Anterior cingulate cortex (tissue), 58 donors: ENCODE measurements at places on chromosomes 2 and 18.

GRCh38 chr18:63405986-63406385 lies 16.3 kb downstream of the VPS4B start:
- DNase-seq = no peak

- DNase-seq = no peak
These were observed 30.7 kb downstream of the INPP5D start for GRCh38 chr2:233090879-233091278.

DNA sequence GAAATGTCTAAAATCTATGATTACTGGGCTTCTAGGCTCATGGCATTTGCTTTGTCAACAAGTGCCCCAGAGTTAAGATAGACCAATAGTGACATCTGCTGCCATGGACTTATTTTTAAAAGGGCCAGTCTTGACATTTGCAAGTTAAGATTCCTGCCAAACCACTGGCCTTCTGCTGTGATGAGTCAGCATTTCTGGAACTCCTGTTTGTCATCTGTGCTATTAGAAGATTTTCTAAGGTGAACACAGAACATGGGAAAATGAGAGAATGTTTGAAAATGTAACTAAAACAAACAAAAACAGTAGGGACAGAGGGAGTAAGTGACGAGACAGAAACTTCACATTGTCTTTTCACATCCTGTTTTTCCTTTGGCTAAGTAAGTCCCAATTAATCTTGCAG lies 93.7 kb upstream of the WDR75 start:
- DNase-seq = no peak

DNA sequence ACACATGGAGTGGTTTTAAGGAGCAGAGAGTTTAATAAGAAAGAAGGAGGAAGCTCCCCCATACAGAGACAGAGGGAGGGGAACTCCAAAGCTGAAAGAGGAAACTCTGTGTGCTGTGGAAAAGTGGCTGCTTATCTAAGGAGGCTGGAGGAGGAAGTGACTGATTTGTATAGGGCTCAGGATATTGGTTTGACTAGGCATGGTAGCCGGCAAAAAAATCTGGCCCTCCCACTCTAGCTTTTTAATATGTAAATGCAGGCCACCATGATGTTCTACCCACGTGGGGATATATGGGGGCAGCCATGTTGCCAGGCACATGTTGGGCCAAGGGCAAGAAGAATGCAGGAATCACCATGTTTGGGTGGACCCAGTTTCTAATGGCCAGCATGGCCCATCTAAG lies 64.3 kb downstream of the HNMT start:
- no peak for DNase-seq

DNA sequence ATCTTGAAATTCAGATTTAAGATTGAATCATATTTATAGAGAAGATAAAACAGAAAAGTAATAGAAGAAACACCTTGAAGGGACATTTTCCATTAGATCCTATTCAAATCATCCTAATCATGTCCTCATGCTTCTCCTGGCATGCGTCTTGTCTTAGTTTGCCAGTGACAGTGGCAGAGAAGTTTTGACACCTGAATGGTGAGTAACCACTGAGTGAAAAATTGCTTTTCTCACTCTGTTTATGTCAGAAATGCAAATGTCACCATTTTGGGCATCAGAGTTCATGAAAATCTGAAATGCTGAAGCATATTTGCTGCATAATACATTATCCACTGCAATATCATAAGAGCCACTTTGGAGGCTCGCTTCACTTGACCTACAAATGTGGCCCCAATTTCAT lies 63.0 kb upstream of the PLA2R1 start:
- DNase-seq = no peak

- no peak for DNase-seq
These were observed 208.3 kb upstream of the FANCL start for GRCh38 chr2:58449286-58450010.

GRCh38 chr2:74278176-74278575 lies 65.0 kb downstream of the SLC4A5 start:
- DNase-seq = no peak
